Activated CD4-positive, alpha-beta T cell treated with anti-CD3 and anti-CD28 coated beads for 48 hours (primary cell): ENCODE measurements at places on chromosomes 5 and 9.

DNA sequence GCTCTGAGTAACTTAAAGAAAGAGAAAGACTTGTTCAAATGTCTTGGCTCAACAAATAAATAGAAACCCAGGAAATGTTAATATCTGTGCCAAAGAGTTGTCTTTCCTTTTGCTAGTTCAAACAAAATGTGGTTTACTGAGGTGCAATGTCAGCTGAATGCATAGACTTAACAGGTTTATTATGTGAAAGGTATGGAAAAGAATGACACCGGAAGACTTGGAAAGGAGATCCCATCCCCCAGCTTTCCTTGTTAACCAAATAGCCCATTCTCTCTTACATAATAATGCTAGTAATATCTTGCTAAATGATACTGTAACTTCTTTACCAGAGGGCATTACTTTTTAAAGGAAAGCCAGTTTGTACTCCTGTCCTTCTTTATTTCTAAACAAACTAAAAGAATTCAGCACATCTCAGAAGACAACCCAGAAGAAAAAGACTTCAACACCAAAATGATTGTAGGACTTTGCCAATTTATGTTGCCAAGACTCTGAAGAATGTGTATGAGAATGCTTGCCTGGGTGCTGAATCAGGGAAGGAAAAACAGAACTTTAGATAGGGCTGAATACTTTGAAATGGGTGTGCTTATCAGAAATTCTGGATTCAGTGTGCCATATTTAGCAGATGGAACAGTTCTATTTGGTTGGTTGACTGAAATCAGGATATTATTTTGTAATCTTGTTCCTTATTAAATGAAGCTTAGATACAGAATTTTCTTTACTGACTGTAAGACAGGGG, 344.1 kb downstream of the TMEM38B start:
- DNase-seq = no peak

- DNase-seq = no peak
These were observed 16.0 kb downstream of the ZNF462 start for GRCh38 chr9:106878934-106879333.

DNA sequence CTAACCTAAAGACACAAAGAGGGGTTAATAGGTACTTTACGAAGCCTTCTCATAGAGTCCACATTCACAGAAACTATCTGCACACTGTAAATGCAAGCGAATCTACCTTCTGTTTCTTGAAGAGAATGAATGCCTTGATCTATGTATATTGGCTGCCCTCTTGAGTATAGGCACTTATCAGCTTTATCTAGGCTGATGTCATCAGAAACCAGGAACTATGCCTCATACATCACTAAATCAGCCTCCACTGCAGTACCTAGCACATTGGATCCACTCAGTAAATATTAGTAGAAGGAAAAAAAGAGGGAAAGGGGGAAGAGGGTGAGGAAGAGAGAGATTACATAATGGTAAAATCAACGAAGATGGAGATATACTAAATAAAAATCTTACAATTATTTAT, 477.1 kb downstream of the CAAP1 start:
- no peak for DNase-seq

DNA sequence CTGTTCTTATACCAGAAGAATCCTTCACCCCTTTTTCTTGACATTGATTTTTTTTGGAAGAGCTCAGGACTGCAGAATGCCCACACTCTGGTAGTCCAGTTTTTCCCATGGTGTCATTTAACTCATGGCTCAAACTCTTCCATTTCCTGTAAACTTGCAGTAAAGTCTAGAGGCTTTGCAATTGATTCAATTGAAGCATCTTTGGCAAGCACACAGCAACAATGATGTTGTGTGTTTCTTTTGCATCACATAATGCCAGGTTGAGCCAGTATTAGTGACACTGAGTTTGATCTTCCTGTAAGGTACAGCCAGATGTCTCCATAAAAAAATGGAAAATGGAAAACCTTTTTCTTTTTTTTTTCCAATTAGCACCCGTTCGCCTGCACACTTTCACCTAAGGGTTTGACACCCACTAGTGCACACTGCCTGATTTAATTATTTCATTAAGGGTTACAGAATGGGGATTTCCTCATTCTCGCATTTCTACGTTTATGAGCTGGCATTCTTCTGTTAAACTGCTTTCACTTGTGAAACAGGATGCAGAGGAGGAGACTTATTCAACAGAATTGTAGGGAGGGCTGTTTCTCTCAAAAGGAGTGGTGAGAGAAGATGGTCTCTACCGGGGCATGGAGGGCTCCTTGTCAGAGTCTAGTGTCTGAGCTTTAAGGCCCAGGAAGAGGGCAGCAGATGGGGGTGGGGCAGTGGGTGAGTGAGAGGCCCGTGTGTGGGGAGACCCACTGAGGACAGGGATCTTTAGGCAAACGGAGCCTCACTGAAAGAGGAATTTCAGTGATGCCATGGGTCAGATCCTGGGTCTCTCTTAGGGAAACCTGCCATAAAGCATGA, 2.2 kb upstream of the S1PR3 start:
- DNase-seq = no peak

GRCh38 chr5:14147210-14147609, 4.1 kb downstream of the TRIO start:
- no peak for DNase-seq

GRCh38 chr5:138514021-138514420, 29.0 kb downstream of the ETF1 start:
- DNase-seq = no peak

GRCh38 chr5:156178117-156178516, 148.8 kb upstream of the SGCD start:
- DNase-seq = no peak

DNA sequence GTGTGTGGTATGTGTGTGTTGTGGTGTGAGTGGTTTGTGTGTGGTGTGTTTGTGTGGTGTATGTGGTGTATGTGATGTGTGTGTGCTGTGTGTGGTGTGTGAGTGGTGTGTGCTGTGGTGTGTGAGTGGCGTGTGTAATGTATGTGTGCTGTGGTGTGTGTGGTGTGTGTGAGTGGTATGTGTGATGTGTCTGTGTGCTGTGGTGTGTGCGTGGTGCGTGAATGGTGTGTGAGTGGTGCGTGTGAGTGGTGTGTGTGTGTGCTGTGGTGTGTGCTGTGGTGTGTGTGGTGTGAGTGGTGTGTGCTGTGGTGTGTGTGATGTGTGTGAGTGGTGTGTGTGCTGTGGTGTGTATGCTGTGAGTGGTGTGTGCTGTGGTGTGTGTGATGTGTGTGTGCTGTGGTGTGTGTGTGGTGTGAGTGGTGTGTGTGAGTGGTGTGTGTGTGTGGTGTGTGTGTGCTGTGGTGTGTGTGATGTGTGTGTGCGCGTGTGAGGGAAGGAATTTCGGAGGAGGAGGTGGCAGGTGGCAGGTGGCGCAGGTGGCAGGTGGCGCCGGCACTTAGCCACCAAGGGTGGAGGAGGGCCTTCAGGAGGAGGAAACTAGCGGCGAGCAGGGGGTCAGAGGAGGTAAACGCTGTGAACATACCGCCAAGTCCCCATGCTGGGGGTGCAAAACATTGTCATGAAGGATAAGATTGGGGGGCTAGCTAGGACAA, 191.8 kb downstream of the MELK start:
- DNase-seq = no peak

DNA sequence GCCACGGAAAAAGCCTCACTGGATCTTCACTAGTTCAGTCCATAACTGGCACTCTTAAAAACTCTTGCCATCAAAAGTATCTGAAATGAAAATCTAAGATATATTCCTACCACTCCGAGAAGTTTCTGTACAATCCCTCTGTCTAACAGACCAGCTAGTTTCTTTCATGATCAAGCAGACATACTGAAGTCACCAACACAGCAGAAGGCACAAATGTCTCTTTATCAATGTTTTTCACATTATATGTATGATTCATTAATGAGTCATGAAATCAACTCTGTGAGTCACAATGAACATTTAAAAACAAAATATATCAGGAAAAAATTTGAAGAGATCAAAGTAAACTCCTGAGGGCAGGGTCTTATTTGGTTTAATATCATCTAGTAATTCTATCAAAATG, 50.8 kb downstream of the F2R start:
- DNase-seq = no peak

DNA sequence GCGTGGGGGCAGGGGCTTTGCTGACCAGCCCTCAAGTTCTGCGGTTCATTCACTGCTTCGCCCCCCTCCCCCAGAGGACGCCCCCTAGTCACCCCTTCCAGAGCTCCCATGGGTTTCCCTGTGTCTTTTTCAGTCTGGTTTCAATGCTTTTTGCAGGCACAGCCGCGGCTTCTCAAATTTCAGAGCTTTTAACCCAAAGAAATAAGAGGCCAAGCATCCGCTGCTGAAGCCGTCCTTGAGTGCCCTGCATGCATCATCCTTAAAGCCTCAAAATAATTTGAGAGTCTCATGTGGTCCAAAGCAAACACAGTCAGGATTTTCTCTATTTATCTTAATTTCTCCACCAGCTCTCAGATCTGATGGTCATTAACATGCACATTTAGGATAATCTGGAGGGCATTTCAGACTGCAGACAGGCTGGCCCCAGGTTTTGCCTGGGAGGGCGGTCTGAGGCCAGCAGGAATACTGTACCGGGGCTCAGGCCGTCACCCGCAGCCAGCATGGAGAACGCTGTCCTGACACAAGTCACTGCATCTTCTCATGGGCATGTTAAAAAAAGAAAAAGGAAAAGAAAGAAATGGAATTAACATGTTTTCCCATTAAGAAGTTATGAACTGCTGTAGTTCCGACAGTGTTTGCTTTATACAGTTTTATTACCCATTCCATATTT, 420.8 kb upstream of the IRX4 start:
- no peak for DNase-seq

GRCh38 chr5:74196233-74196632, 444.3 kb downstream of the ENC1 start:
- no peak for DNase-seq

DNA sequence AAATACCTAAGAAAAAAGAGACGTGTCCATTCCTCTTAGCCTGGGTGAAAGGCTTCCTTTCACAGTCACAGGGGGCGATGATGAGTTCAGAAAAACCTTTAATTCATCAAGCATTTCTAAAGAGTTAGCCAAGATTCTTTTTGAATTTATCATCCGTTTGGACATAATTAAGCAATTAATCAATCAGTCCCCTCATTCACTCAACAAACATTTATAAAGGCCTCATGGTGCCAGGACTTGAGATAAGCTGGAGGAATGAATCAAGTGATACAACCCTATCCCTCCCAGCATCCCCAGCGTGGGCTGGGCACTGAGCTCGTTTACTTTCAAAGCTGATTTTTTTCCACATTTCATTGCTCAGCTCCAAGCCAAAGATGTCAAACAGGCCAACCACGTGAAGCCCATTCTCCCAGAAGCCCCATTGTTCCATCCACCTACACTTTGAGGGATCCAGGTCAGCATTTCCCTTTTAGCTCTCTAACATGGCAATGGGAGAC, 140.5 kb downstream of the SLIT3 start:
- DNase-seq = no peak

- DNase-seq = no peak
These were observed 5.5 kb downstream of the FOXB2 start for GRCh38 chr9:77024776-77025545.

GRCh38 chr5:159825551-159826051, 90.7 kb upstream of the ADRA1B start:
- DNase-seq = no peak

- no peak for DNase-seq
These were observed 90.9 kb upstream of the MINAR2 start for GRCh38 chr5:129656952-129657351.

GRCh38 chr5:30112867-30113266, 1080.6 kb upstream of the CDH6 start:
- DNase-seq = no peak

DNA sequence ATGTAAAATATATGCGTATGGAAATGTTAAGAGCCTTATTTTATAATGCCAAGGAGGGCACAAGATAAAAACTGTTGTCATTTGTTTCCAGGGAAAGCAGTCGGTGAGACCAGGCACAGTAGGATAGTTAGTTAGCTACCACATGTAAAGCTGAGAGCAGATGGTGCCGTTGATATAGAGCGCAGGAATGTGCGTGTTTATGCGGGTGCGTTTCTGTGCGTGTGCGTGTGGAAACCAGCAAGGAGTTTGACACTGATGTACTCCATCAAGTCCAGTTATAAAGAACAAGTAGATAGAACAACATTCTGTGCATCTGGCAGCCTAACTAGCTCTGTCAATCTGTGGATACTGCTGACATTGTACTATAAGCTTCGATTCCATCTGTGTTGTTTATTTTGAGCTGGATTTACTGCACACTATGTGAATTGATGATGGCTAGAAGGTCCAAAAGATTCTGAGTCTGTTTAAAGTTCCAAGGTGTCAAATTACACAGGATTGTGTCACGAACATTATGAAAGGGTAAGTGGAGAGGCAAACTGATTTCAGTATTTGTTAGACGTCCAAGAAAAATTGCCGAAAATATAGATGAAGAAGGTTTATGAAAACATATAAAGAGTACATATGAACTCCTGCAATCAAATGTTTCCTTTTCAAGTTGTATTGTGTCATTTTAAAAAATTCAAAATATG, 494.9 kb upstream of the MEF2C start:
- no peak for DNase-seq

DNA sequence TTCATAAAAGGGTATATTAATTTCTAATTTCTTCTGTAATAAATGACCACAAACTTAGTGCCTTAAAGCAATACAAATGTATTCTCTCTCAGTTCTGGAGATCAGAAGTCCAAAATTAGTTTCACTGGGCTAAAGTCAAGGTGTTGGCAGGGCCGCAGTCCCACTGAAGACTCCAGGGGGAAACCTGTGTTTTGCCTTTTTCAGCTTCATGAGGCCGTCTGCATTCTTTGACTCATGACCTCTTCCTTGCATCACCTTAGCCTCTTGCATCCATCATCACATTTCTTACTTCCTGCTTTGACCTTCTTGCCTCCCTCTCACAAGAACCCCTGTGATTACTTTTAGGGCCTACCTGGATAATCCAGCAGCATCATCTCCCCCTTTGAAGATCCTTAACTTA, 42.0 kb upstream of the ALDH1B1 start:
- DNase-seq = no peak

DNA sequence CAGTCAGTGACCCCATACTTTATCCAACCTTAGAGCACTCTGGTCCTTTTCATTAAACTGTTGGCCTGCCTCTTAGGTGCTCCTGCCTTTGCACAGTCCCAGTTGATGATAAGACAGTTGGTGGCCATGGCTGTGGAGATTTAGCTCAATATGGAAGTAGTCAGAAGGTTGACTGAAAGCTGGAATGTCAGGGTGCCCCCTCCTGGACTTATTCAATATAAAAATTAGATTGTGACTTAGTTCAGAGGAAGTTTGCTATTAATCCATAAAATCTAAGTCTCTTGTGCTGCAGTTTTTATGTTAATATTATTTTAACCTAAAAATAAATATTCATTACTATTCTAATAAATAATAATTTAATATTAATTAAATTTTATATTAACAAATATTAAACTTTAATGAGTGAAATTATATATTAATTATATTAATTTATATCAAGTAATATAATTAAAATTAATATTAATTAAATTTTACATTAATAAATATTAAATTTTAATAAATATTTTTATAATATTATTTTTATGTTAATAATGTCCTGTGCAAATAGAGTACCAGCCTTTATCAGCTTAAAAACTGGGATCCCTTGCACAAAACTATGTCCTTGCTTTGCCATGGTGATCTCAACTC, 77.7 kb upstream of the ADAMTSL1 start:
- no peak for DNase-seq
